NCI-H1092 (cell line): ENCODE measurements at places on chromosomes 6 and 20.

GRCh38 chr6:29661071-29661470 lies 4.2 kb downstream of the MOG start:
- no peak for DNase-seq

DNA sequence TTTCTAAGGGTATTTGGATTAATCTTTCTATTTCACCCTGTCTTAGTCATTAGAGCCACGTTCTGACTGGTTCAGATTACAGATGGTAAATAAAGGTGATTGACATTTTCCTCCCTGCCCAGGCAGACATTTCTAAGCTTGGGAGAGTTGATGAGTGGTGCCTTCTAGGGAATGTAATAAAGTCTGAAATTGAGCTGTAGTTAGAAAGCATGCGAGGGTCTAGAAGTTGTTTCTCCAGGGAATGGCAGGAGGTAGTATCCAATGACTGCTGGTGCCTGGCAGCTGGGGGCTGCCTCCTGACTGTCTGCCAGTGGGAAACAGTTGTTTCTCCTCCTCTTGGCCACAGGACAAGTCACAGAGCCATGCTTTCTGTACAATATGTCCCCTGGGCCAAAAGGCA lies 14.6 kb downstream of the EDN3 start:
- no peak for DNase-seq

DNA sequence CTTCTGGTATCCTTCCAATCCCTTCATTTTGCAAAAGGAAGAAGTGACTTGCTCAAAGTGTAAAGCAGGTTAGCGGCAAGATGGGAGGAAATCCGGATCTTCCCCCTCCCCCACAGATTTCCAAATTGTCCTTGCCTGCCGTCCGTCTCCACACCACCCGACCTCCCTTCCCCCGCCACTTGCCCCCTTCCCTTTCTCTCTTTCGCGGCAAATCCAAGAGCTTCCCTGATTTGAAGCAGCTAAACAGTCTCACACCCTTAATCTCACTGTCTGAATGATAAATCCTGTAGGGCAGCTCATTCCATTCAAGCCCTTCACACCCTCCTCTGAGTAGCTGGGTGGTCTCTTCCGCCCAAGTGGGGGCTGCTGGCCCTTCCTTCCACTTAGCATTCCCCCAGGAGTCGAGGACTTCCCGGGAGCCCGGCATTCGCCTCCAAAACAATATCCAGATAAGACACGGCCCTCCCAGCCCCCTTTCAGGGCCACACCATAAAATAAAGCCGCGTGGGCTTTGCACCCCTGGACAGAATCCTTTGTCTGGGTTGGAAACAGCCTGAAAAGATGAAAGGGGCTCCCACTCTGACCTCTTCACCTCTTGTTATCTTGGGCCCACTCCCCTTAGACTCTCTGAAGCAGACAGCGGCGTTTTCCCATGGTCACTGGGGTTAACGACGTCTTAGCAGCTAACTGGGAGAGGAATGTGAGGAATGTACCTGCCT lies 44.0 kb upstream of the PIM1 start:
- DNase-seq, result no peak

GRCh38 chr20:48039514-48039913 lies 254.2 kb upstream of the SULF2 start:
- no peak for DNase-seq

GRCh38 chr6:72835749-72836148 lies 213.9 kb downstream of the KCNQ5 start:
- DNase-seq, result no peak

DNA sequence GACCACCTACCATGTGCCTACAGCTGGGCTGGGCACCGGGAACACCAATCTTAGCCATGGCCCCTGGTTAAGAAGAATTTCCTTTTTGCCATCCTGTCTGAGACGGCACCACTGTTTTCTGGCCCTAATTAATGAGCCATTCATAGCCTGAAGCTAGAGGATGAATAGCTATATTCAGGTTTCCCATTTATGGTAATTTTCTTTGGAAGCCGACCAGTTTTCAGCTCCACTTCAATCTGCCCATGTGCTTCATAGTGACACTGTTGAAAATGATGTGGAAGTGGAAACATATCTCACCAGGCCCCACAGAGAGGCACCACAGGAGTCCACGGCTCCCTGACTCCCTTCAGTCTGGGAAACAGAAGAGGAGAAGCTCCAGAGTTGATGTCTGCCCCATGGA lies 22.6 kb upstream of the ULBP3 start:
- no peak for DNase-seq

- DNase-seq, result no peak
Observed at GRCh38 chr20:38043512-38044300, 10.2 kb downstream of the RPRD1B start.

- no peak for DNase-seq
Observed at GRCh38 chr6:131101911-131102680, 33.2 kb upstream of the AKAP7 start.

DNA sequence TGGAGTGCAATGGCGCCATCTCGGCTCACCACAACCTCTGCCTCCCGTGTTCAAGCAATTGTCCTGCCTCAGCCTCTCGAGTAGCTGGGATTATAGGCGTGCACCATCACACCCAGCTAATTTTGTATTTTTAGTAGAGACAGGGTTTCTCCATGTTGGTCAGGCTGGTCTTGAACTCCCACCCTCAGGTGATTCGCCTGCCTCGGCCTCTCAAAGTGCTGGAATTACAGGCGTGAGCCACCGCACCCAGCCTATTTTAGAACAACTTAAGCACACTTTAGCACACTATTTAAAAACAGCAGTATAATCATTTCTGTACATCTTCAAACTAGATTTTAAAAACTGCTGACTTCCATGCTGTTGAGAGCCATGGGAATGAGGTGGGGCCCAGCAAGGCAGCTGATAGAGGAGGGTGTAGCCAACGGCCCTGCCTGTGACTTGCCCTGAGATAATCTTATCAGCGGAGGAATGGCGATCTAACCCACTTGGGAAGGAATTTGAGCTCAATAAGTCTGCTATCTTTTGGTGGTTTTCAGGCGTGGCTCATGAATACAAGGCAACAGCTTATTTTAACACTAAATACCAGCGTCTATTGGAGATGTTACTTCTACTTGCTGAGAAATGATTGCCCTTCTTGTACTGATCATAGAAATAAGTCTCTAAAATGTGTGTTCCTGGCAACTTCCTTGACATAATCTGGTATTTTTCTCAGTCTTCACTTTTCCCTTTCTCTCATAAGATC lies 12.1 kb downstream of the ZDHHC14 start:
- no peak for DNase-seq

- DNase-seq, result no peak
Observed at GRCh38 chr20:8740265-8740664, 328.6 kb upstream of the PLCB4 start.

GRCh38 chr6:149363154-149363553 lies 36.9 kb upstream of the SUMO4 start:
- DNase-seq, result no peak

GRCh38 chr6:117627533-117627932 lies 25.2 kb upstream of the GOPC start:
- no peak for DNase-seq
